NCI-H1105 treated with DMSO at 0.1 percent for 48 hours (cell line): ENCODE measurements at places on chromosomes 16 and 17.

DNA sequence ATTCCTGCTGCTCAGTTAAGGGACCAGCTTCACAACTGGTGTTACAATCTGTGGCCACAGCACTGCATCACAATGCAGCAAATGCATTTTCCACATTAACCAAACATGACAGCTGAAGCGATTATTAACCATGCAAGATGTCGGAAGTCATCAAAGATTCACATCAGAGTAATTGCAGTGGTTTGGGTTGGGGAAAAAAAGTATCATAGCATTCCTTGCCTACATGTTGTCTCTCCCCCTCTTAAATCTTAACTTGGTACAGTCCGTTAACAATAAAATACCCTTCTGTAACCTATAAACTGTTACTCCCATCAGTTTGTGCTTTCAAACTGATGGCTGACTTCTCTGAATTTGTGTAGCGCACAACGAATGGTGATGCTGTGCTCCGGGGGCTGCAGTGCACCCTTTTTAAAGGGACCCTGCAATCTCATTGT lies 51.6 kb downstream of the NUP93 start:
- no peak for DNase-seq

DNA sequence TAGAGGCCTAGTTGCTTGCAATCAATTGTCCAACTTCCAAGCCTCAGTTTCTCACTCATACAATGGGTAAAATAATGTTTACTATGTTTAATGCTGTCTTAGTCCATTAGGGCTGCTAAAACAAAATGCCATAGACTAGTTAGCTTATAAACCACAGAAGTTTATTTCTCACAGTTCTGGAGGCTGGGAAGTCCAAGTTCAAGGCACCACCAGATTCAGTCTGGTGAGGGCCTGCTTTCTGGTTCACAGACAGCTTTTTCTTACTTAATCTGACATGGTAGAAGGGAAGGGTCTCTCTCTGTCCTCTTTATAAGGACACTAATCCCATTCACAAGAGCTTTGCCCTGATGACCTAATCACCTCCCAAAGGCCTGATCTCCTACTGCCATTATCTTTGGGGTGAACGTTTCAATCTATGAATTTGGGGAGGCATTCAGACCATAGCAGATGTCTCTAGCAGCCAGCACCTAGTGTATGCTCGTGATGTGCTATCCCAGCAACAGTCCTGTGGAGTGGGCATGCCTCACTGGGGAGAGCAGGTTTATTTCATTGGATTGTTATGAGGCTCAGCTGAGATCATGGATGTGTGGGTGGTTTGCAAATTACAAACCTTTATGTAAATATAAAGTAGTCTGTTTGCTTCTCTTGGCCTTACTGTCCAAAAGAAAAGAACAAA lies 25.2 kb downstream of the YPEL2 start:
- no peak for DNase-seq

- no peak for DNase-seq
Measured at GRCh38 chr17:27473748-27474609, 17.7 kb downstream of the KSR1 start.

GRCh38 chr16:89407925-89408300 lies 82.4 kb downstream of the ANKRD11 start:
- no peak for DNase-seq

DNA sequence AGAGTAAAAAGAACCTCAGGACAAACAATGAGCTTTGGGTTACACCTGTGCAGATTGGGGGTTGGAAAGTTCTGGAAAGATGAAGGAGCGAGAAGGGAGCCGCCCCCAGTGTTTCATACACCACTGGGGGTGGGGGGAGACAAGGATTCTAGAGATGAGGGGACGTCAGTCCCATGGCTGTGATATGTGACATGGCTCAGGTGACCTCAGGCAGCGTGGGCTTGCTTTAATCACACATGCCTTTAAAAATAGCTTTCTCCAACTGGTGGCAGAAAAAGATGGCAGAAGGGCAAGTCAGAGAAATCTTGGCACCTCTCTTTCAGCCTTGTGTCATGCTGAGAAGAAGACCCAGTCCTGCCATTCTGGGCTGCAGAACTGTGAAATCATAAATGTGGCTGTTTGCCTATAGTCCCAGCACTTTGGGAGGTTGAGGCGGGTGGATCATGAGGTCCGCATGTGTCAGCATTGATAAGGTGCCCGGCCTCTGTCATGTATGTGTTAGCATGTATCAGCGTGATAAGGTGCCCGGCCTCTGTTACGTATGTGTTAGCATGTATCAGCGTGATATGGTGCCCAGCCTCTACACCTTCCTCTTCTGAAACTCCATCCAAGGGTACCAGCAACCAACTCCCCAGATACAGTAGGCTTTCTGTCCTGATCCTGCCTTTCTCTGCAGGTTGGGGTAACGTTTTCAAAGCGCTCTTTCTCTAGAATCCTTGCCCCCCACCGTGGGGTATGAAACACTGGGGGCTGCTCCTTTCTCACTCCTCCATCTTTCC lies 25.0 kb downstream of the WIPI1 start:
- DNase-seq = no peak

GRCh38 chr16:76121636-76122035 lies 155.6 kb upstream of the CNTNAP4 start:
- DNase-seq = no peak

DNA sequence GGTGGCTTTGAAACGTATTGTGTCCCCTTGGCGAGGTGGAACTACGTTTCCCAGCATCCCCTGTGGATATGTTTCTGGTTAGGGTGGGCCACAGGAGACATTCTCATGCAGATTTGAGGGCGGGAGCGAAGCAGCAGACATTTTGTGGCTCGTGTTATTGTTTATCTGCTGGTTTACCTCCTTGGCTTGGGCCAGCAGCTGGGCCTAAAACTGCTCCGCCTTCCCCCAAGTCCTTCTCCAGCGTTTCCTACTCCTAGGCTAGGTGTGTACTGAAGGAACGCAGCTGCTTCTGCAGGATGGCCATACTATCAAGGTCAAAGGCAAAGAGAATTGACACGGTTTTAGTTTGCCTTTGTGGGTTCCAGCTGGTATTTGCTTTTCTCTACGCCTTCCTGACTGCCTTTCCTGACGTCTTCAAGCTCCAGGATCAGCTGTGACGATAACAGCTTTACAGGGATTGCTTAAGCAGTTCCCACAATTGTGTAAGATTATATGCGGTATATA lies 17.2 kb upstream of the WSB1 start:
- DNase-seq = no peak

- DNase-seq = no peak
Measured at GRCh38 chr17:39777534-39778365, 40.0 kb downstream of the GRB7 start.

DNA sequence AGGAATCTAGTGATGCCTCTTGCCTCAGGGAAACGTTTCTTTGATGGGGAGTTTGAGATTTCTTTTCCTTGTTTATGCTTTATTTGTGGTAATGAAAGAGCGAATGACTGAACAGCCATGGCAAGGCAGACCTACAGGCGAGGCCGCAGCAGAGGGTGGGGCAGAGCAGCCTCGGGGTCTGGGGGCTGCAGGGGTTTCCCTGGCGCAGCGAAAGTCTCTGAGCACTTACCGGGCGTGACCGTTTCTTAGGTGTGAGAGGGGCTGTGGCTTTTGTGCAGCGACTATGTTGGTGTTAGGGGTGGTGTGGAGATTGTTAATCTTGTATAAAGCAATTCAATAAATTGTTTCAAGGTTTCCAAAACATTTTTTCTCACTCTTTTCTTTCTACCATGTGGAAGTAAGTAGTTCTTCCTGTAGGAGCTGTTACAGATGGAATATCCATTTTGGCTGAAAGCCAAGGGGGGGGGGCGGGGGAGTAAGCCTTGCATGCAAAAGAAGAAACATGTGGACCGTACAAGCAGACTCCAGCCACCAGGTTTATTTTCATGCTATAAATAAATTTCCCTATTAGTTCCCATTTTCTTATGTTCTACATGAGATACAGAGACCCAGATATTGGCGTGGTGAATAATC lies 34.8 kb downstream of the UBN1 start:
- no peak for DNase-seq

DNA sequence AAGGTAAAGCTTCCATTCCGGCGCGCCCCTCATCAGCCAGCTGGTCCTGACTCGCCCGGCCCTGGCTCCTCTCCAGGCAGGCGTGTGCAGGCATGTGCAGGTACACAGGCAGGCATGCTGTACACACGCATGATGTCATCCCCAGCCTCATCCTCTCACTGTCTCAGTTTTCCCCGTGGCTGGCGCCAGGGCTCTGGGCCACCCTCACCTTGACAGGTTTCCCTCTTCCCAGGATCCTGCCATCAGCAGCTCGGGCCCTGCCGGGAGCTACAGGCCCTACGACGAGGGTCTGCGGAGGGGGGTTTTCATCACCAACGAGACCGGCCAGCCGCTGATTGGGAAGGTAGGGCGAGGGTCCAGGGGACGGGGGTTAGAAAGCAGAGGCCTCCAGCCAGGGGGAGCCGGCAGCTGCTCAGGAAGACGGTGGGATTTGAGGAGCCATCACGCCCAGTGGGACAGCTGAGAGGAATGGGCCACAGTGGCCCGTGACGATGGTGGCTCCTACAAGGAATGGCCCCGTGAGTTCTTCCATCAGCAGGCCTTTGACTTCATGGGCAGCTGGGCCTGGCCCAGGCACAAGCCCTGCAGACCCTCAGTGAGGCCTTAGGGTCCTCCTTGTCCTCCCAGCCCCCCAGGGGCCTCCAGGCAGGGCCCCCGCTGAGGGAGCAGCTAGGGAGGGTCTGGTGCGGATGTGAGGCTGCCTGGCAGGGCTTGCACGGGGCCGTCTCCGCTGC lies 8.5 kb downstream of the GAA start:
- DNase-seq = peak; percentile 86

DNA sequence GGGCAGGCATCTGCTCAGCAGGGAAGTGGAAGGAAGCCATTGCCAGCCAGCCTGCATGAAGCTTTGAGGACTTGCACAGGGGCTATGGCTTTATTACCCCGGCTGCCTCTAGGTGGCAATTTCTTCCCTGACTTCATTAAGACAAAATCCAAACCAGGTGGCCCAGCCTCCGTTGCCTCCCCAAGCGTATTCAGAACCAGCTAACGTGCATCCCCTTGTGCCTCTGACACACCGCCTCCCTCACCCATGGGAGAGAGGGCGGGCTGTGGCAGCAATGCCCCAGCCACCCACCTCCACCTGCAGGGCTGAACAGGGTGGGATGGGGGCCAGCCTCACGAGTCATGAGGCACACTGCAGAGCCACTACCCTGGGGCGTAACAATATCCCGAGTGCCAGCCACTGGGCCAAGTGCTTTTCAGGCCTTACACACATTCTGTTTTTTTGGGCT lies 6.8 kb downstream of the KIFC3 start:
- DNase-seq = peak; percentile 26

DNA sequence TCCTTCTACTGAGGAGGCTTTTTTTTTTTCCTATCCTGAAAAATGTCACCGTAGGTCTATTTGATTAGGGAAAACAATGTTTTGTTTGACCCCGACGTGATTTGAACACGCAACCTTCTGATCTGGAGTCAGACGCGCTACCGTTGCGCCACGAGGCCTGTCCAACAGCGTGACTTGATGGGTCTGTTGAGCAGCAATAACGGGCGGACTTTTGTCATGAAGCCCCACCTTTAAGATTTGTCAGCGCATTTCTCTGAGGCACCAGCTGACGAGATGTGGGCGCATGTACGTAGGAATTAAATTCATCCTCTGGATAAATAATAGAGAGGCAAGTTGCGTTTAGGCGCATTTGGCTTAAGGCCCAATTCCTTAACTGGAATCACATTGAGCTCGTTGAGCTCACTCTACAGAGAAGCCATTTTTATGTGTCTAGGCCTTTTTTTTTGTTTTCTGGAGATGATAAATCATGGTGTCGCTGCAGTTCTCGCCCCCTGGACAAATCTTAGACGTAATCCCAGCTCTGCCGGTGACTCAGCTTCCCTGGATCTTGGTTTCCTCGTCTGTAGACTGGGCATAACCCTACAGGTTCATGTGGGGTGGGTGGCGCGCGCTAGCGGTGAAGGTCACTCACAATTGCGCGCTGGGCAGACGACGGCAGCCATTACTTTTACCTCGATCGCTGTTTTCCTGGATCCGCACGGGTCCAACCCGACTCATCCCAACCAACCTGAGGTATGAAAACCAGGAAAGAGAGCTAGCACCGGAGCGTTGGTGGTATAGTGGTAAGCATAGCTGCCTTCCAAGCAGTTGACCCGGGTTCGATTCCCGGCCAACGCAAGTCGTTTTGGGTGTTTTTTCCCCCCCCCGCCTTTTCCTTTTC lies 10.6 kb upstream of the AURKB start:
- DNase-seq = peak; percentile 92

GRCh38 chr16:62254847-62255246 lies 218.6 kb upstream of the CDH8 start:
- no peak for DNase-seq
